ENCODE measurements at places on chromosomes 5 and 9.

DNA sequence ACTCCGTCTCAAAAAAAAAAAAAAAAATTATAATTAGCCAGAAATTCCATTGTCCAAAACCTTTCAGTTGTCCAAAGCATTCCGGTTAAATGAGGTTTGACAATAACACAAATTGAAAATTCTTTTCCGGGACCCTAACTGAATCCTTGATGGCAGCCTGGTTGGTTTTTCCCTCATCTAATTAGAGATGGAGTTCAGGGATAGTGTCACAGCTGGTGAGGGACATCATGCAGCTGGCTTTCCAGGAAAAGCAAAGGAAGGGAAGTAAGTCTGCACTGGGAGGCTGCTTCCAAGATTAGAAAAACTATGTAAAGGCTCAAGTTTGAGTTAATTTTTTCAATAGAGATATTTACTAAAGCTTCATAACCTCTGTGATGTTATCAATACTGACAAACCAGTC, 195.4 kb downstream of the ADAMTS12 start:
- no peak for DNase-seq

- DNase-seq = no peak
Measured at GRCh38 chr5:65818592-65818991, 96.6 kb downstream of the NLN start.

GRCh38 chr9:29290516-29290915, 1717.2 kb upstream of the C9orf72 start:
- no peak for DNase-seq

GRCh38 chr5:132501961-132502931, 11.7 kb upstream of the IRF1 start:
- DNase-seq = no peak

GRCh38 chr5:66494437-66494836, 101.8 kb upstream of the MAST4 start:
- no peak for DNase-seq

GRCh38 chr9:15977438-15977837, 424.6 kb downstream of the CCDC171 start:
- DNase-seq = no peak

- no peak for DNase-seq
Measured at GRCh38 chr9:130022566-130023143, 20.3 kb downstream of the FNBP1 start.

- DNase-seq = no peak
Measured at GRCh38 chr5:140148508-140148907, 22.8 kb downstream of the IGIP start.

- DNase-seq = no peak
Measured at GRCh38 chr9:33742051-33742450, 53.3 kb upstream of the PRSS3 start.

DNA sequence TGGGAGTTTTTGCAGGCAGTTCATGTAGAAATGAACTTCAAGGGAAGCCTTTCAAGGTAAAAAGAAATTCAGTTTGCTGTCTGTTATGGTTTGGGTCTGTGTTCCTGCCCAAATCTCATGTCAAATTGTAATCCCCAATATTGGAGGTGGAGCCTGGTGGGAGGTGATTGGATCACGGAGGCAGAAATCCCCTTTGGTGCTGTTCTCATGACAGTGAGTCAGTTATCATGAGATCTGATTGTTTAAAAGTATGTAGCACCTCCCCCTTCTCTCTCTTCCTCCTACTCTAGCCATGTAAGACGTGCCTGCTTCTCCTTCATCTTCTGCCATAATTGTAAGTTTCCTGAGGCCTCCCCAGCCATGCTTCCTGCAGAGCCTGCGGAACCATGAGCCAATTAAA, 341.4 kb downstream of the ARHGEF28 start:
- DNase-seq = no peak

- no peak for DNase-seq
Measured at GRCh38 chr5:69042500-69042899, 51.3 kb upstream of the SLC30A5 start.

- no peak for DNase-seq
Measured at GRCh38 chr5:61123145-61123544, 39.1 kb downstream of the SMIM15 start.

DNA sequence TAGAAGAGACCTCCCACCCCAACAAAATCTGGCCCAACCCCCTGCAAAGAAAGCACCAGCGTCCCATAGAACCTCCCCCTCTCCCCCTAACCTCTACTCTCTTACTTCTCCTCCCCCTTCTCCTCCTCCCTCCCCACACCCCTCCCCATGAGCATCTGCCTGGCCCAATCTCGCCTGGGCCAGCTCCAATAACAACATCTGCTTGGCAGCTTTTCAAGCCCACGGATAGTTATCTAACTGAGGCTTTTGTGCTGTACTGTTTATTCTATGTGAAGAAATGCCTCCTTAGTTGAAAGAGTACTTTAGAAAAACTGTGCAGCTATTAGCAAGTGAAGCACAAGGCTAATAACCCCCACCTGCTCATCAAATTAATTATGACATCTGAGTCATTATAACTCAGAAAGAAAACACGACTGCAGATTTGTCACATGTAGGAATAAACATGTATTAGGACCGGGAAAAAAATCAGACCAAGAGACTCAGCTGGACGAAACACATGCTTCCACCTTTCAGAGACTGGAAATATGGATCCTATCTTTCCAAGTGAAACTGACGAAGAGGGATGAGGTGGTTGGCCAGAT, 42.8 kb downstream of the NFIB start:
- DNase-seq = no peak

DNA sequence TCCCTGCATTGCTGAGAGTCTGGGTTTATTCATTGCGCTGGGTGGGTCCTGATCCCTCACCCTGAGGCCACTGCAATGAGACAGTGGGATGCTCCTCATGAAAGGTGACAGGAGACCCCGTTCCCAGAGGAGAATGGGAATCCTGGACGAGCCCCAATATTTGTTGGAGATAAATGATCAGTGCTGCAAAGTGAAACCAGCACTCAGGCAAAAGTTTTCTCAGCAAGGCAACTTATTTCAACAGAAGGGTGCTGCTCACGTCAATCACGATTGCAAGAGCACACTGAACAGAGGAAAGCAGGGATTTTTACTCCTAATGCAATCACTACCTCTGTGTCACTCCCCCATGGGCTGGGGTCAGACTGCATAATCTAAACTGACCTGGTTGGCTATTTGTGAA, 110.2 kb upstream of the MAMDC2 start:
- no peak for DNase-seq

- DNase-seq = no peak
Measured at GRCh38 chr5:59130431-59130830, 547.6 kb downstream of the RAB3C start.

GRCh38 chr9:126532019-126532462, 81.7 kb upstream of the LMX1B start:
- no peak for DNase-seq

- DNase-seq = no peak
Measured at GRCh38 chr9:133419005-133419404, 1.2 kb upstream of the REXO4 start.

GRCh38 chr9:117916291-117916690, 212.1 kb downstream of the TLR4 start:
- no peak for DNase-seq

DNA sequence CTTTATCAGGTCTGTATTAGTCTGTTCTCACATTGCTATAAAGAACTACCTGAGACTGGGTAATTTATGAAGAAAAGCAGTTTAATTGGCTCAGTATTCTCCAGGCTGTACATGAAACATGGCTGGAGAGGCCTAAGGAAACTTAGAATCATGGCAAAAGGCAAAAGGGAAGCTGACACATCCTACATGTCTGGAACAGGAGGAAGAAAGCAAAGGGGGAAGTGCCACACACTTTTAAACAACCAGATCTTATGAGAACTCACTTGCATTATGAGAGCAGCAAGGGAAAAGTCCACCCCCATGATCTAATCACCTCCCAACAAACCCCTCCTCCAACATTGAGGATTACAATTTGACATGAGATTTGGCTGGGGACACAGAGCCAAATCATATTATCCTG, 132.1 kb downstream of the PCSK1 start:
- no peak for DNase-seq

- DNase-seq = no peak
Measured at GRCh38 chr9:20582150-20582549, 40.1 kb downstream of the MLLT3 start.

GRCh38 chr5:159705948-159706347, 210.3 kb upstream of the ADRA1B start:
- DNase-seq = no peak

GRCh38 chr9:120916991-120917880, 9.4 kb downstream of the TRAF1 start:
- DNase-seq = no peak

GRCh38 chr5:140806834-140807775, at the start of gene PCDHA4:
PCDHA4 (plus strand) TSS chr5:140807068.
- no peak for DNase-seq

DNA sequence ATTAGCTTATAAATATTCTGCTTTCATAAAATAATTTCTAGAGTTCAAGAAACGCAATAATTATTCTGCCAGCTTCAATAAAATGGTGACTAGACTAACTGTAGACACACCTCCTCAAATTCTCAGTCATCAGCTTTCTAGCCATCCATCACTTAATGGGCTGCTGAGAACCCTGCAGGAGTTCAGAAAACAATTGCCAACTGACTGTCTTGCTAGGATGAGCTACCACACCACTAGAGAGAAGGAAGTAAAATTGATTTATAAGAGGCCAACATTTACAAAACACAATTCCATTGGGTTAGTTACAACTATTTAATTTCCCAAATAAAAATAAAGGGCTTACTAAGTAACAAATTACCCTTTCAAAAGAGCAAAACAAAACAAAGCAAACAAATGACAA, 126.5 kb upstream of the PAPPA start:
- DNase-seq = no peak

DNA sequence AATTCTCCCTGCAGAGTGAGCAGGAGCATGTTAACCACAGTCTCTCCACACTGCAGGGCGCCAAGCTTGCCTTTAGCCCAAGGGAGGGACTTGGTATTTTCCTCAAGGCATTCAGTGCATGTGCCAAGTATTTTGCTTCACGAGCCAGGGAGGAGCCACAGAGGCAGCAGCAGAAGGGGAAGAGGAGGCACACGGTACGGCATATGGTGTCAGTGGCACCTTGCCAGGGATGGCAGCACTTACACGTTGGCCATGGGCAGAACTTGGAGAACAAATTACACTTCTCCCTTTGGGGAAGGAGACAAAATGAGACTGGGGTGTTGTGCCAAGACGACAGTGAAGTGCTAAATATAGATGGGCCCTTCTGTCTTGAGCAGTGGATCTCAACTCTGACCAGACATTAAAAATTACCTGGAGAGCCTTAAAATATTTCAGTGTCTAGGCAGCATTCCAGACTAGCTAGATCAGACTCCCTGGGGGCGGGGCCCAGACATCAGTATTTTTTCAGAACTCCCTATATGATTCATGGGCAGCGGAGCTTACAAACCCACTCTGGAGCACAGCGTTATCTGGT, 155.8 kb downstream of the DRD1 start:
- no peak for DNase-seq

- no peak for DNase-seq
Measured at GRCh38 chr9:22040760-22041159, 31.7 kb upstream of the CDKN2B start.

DNA sequence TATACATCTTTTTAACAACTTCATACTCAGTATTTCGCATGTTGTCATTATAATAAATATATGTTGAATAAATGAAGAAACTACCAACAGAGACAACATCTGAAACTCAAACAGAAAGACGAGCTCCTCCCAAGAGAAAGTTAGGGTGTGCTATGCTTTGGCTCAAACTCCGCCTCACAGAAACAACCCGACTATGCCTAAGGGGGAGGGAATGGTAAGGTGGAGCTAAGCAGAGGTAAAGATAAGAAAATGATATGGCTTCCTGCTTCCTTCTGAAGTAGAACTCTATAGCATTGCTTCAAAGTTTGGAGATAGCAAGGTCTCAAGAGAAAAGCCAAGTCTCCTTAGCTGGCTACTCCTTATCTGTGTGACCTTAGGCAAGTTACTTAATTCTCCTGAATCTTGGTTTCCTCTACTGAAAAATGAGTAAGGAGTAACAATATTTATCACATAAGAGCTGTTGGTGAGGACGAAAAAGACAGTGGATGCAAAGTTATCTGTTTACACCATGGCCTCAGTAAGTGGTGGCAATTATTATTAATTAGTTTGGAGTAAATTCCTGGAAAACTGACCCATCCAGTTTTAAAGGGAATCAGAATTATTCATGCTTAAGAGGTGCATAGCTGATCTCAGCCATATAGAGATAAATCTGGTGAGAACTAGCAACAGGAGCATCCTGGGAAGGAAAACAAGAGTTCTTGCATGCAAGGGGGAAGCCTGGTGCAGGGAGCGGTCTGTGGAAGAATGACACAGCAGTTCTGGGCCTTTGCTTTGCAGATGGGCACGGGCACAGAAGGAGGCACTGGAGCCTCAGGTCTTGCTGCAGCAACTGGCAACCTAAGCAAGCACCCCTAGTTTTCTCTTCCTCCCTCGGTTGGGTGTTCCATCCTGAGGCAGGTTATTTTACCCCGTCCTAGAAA, 73.3 kb downstream of the GLIS3 start:
- no peak for DNase-seq

GRCh38 chr9:95670122-95670521, 153.4 kb upstream of the PTCH1 start:
- DNase-seq = no peak

DNA sequence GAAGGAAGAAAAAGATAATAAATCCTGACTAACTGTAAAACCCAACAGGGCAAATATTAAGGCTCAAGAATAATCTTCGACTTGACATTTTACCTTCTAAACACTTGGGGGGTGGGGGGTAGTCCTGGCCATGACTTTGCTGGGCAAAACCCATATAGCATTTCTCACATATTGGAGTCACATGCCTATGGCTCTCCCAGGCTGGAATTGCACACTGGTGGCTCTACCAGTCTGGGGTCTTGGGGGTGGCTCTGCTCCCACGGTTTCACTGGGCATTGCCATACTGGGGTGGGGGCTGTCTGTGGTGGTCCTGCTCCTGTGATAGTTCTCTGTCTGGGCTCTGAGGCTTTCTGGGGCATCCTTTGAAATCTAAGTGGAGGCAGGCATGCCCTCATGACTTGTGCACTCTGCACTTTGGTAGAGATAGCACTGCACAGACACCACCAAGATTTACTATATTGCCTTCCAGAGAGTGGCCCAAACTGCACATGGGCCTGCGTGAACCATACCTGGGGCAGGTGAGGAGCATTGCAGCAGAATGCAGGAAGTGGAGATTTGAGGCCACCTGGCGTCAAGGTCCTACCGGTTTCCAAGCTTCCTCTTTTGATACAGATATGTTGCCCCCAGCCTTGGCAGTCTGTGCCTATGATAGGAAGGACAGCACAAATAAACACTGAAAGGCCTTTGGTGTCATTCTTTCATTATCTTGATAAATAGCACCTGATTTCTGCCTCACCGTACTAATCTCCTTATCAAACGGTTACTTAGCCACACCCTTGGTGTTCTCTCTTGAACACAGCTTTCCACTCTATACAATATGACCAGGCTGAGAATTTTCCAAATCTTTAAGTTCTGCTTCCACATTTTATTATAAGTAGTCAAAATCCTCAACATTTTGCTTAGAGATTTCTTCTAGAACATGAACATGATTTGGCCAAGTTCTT, 29.8 kb downstream of the BAAT start:
- no peak for DNase-seq
